ENCODE measurements at places on chromosomes 7 and 10.

- DNase-seq = no peak
Observed at GRCh38 chr10:132765435-132765834, 20.5 kb downstream of the NKX6-2 start.

GRCh38 chr10:21015851-21016250 is 118.7 kb upstream of the NEBL start:
- DNase-seq = no peak

DNA sequence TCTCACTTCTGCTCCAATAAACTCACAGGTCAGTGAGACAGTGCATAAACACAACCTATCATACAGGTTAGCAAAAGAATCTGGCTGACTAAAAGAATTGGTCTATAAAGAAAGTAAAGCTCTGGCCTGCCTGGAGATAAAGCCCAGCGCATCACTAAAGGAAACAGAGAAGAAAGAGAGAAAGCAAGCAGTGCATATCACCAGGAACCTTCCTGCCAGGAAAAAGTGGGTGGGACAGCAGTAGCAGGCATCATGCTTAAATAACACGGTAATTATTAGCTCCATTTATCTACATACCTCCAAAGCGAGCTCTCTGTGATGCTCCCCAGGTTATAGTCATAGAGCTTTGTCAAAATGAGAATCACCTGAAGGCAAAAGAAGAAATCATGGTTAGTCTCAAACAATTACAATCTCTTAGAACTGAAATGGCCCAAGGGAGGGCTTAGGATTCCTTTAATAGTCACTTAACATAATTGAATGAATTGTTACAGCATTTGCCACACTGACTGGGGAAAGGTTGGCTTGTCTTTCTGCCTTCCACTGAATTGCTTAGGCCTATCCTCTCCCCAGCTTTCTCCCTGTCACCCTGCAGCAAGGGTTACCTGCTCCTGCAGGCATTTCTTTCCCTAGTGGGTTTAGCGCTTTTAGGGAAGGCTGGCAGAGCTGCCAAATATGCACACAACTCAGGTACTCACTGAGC is 208.1 kb downstream of the SORCS1 start:
- DNase-seq = no peak

- no peak for DNase-seq
Observed at GRCh38 chr7:71511361-71511807, 379.4 kb downstream of the GALNT17 start.

GRCh38 chr10:77741746-77742145 is 104.1 kb upstream of the KCNMA1 start:
- DNase-seq = no peak

GRCh38 chr10:43865265-43866135 is 216.8 kb upstream of the ZNF32 start:
- DNase-seq = no peak

DNA sequence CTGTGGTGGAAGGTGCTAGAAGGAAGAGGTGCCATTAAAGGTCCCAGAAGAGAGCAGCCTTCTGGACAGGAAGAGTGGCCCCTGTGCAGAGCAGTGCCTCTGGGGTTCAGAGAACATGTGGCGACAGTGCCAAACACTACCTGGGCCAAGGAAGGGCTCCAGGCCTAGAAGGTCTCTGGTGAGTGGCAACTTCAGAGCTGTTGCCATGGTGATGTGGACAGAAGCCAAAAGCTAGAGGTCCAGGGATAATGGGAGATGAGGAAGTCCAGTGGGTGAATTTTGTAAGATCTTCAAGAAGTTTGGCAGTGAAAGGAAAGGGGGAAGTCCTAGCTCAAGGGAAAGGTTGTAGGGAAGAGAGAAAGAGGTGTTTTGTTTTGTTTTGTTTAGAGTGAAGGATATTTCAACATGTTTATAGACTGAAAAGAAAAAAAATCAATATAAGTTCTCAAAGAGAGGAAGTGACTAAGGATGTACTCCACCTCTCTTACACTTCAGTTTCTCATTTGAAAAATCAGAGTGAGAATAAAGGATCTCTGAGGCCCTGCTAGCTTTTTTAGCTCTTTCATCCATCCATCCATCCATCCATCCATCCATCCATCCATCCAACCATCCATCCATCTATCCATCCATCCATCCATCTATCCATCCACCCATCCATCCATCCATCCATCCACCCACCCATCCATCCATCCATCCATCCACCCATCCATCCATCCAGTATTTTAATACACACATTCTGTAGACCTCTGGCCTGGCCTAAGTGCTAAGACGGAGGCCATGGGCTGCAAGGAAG is 77.1 kb upstream of the DUSP5 start:
- DNase-seq = no peak

DNA sequence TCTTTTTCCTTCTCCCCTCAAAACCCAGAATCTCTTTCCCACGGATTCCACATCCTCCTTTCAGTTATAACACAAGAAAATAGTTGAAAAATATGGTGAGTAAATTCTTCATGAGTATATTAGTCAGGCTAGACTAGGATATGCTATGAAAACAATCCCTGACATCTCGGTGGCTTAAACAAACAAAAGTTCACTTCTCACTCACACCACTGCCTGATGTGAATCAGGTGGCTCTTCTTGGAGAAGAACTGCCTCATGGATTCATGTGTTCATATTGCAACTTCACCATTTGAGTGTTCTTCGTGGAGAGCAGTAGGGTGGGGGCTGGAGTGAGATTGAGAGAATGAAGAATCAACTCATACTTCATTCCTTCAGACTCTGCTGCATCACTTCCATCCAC is 204.1 kb downstream of the PHF14 start:
- DNase-seq = no peak

- no peak for DNase-seq
Observed at GRCh38 chr10:127347202-127347959, 151.0 kb upstream of the INSYN2A start.

DNA sequence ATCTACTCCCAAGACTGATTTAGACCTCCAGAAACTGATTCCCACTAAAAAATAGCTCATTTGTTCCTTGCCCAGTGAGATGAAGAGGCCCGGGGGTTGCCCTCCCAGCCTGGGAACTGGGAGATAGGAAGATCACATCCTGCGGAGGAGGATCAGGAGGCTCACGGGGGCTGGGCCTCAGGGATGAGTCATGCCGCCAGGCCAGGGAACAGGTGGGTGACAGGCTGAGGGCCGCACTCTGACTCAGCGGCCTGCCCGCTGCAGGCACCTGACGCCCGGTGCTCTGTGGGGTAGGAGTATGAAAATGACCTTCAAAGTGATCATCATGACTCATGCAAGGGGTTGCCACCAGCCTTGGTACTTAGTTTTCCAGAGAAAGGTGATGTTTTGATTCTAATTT is 104.5 kb upstream of the ZPBP start:
- peak; percentile 90 for DNase-seq

- DNase-seq = no peak
Observed at GRCh38 chr7:104499975-104500374, 171.6 kb downstream of the LHFPL3 start.

- no peak for DNase-seq
Observed at GRCh38 chr10:131751827-131752775, 148.7 kb upstream of the PPP2R2D start.

DNA sequence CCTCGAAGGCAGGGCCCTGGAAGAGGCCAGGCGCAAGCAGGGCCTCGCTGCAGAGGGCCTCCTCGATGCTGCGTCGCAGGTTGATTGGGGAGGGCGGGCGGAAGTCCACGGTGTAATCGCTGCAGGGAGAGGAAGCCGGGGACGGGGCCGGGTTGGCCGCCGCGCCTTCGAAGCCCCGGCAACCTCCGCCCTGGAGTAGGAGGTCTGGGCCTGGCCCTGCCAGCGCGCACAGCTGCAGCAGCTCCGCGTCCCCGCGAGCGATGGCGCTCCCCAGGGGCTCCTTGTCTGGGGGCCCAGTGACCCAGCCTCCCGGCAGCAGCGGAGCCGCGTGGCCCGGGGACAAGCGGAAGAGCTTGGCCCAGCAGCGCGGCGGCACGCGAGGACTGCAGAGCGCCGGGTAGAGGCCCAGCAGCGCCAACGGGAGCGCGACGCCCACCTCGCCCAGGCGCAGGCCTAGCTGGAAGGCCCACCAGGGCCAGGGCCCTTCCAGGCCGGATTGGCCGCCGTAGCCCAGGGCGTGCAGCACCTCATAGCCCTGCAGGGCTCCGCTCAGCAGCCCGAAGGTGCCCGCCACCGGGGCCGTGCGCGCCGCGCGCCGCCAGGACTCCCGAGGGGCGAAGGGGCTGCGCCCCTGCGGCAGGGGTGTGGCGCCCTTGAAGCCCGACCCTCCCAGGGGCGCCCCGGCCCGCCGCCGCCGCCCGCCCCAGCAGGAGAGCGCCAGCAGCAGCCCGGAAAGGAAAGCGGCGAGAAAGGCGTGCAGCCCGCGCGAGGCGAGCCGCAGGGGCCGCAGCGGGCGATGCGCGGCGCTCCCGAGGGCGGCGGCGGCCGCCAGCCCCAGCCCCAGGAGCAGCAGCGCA is 7.8 kb upstream of the RBM28 start:
- DNase-seq = no peak

DNA sequence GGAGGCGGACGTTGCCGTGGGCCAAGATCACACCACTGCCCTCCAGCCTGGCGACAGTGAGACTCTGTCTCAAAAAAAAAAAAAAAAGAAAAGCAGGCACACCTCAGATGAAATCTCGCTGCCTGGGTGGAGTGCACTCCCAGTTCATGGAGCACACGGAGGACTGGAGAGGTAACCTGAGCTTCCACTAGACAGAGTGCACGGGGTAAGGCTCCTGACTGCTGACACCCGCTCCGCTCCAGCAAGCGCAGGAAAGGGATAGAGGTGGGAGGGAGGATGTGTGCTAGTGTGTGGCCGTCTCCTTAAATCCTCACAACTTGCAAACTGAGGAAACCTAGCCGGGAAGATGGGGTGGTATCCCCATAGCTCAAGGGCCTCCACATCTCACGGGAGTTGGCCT is 50.8 kb downstream of the FAM53B start:
- no peak for DNase-seq

- DNase-seq = peak; percentile 48
Observed at GRCh38 chr10:72275351-72276012, 1.8 kb downstream of the DDIT4 start.

DNA sequence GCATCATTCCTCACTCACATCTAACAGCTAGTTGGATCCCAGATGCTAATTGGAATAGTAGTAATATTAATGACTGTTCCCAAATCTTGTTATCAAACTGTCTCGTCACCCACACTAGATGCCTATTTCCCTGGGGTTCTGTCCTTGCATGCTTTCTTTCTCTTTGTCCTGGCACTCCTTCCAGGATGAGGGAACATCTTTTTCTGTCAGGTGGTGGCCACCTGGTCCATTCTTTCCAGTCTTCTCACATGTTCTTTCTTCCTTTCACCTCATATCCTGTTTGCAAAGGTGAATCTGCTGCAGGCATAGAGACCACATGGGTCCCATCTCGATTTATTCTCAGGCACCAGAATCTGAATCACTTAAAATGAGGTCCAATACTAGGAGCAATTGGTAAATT is 126.0 kb downstream of the CHN2 start:
- DNase-seq = no peak

- no peak for DNase-seq
Observed at GRCh38 chr10:122362031-122362592, 12.4 kb upstream of the PLEKHA1 start.

DNA sequence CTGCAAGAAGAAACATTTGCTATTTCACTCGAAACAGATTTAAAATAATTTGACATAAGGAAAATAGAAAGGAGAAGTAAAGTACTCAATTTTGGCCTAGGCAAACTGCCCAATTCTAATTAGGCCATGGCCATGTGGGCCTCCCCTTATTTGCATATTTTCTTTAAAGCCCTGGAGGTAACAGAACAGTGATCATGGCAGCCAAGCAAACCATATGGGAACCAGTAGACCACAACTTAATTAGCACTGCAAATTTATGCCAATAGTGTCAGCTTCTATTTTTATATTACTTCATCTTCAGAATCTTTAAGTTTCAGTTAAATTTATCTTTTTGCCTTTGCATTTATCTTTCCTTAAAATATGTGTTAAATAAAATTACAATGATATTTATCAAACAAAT is 63.3 kb upstream of the THSD7A start:
- no peak for DNase-seq

- no peak for DNase-seq
Observed at GRCh38 chr7:66776800-66777442, 36.4 kb downstream of the RABGEF1 start.

- peak; percentile 51 for DNase-seq
Observed at GRCh38 chr10:124648738-124649137, 95.4 kb downstream of the FAM53B start.

DNA sequence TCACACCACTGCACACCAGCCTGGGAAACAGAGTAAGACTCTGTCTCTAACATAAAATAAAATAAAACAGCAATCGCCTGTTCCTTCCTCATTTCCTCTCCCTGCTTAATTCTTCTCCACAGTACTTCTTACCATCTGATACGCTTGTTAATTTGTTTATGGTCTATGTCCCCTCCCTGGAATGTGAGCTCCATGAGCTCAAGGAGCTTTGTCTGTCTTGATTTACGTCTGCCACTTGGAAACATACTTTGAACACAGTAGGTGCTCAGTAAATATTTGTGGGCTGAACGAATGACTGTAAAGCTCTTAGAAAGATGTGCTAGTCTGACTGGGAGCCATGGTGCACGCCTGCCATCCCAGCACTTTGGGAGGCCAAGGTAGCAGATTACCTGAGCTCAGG is 9.1 kb upstream of the STX1A start:
- no peak for DNase-seq

DNA sequence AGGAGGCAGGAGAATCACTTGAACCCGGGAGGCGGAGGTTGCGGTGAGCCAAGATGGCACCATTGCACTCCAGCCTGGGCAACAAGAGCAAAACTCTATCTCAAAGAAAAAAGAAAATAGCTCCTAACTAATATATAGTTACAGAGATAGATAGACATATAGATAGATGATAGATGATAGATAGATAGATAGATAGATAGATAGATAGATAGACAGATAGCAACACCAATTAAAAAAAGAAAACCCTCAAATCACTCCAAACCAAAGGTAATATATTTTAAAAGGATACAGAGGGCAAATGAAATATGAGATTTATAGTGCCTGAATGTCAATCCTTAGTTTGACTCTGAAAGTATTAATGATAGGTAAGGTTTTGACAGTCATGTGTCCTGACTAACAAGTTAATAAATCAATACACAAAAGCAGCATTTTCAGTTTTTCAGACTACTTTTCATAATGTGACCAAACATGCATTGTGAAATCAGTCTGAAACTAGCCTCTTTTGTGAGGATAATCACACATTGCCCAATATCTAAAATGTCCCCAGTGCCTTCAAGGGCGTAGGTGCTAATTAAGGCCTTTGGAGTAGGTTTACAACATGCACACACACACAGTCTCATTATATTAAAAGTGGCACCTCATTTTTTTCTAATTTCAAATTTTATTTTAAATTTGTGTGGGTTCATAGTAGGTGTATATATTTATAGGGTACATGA is 61.2 kb downstream of the BPGM start:
- DNase-seq = no peak

- DNase-seq = no peak
Observed at GRCh38 chr10:17056781-17057428, 72.7 kb downstream of the CUBN start.

GRCh38 chr7:136302049-136302448 is 324.9 kb upstream of the MTPN start:
- no peak for DNase-seq

- no peak for DNase-seq
Observed at GRCh38 chr10:128083191-128083895, 42.9 kb downstream of the MKI67 start.

Data from stimulated activated CD4-positive, alpha-beta T cell treated with anti-CD3 and anti-CD28 coated beads, Interleukin-1b, Interleukin-23, amount 100 ng/mL, for 48 hours (primary cell).